ENCODE measurements at places on chromosomes 11 and 22.
A peak's percentile ranks its signal among the peaks of the same experiment; 100 is the strongest.

DNA sequence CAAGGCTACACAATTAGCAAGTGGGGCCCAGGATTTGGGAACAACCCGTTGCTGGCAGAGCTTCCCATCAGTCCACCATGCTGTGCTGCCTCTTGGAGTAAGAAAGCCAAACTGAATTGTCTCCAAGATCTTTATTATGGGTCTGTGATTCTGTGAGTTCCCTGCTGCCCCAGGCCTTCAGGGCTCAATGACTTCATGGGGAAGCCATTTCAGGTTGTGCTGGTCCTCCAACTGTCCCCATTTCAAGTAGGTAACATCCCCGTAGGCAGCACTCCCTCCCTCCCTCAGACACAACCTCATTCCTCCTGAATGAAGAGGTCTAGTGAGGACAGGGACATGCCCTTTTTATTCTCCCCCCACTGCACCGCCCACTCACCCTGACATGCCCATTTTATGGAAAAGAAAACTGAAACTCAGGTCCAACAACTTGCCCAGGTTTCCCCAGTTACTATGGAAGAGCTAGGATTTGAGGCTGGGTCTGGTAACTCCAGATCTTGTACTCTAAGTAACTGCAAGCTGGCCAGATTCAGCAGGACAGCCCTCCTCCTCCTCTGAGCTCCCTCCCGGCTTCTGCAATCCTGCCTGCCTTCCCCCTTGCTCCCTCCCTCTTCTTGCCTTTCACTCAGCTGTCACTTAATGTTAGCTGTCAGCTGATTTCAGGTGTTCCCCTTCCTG is 8.2 kb upstream of the YWHAH start:
- no peak for DNase-seq

GRCh38 chr22:45218976-45219375 is 21.7 kb downstream of the KIAA0930 start:
- no peak for DNase-seq

DNA sequence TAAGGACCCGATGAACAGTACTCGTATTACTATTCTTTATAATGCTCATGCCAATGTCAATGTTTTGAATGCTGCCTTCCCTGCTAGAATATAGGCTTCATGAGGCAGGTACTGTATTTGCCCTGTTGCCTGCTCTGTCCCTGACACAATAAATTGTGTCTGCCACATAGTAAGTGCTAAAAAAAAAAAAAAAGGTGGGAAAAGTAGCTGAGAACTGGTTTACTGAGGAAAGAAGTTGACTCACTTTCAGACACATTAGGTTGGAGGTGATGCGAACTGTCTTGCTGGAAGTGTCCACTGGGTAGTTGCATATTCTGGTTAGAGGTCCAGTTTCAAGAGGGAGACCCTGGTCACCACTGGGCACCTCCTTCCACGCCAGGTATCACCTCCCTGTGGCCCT is 255.9 kb downstream of the KIRREL3 start:
- no peak for DNase-seq

- peak; percentile 3 for DNase-seq
Measured at GRCh38 chr11:30016588-30017363, at the start of gene KCNA4. KCNA4 (minus strand) TSS chr11:30017030; CDS start chr11:30012678, 4,352 bp downstream.

DNA sequence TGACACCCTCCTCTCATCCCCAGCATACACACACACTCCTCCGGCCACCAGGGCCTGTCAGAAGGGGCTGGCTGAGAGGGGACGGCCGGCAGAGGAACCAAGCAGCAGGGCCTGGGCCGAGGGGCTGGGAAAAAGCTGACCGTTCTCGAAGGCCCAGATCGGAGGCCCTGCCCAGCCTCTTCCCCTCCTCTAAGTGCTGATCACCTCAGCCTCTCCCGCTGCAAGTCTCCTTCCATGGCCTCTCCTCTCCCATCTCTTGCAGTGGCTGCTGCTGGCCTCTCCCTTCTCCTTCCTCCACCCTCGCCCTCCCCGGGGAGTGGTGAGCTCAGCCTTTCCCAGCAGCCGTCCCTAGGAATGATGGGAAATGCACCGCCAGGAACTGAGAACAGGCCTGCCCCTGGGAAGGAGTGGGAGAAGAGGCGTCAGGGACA is 39.6 kb downstream of the ARRB1 start:
- peak; percentile 50 for DNase-seq

- no peak for DNase-seq
Measured at GRCh38 chr11:65132238-65132987, 1.9 kb downstream of the SYVN1 start.

- DNase-seq = no peak
Measured at GRCh38 chr11:120054753-120055045, 83.2 kb downstream of the TRIM29 start.

- DNase-seq = no peak
Measured at GRCh38 chr22:35552196-35552842, 11.7 kb downstream of the RASD2 start.

- DNase-seq = no peak
Measured at GRCh38 chr11:116231543-116231942, 541.2 kb downstream of the BUD13 start.

- DNase-seq = no peak
Measured at GRCh38 chr11:132278801-132279574, 908.6 kb downstream of the NTM start.

- no peak for DNase-seq
Measured at GRCh38 chr11:63931876-63932275, 6.9 kb upstream of the NAA40 start.

DNA sequence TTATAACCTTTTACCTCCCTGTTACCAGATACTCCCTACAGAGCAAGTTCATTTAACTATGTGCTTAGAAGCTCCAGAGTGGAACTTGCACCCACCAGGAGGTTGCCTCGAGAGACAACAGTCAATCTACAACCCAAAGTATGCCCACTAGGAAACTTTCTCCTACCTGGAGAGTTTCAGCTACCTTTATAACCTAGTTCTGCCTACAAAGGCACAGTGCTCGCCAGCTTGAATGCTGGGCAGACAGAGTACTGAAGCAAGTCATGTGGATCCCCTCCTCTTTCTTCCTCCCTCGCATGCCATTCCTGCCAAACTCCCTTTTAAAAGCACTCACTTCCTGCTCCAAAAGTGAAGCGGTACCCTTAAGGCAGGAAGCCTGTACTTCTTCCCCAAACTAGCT is 258.9 kb downstream of the SWAP70 start:
- DNase-seq = no peak

DNA sequence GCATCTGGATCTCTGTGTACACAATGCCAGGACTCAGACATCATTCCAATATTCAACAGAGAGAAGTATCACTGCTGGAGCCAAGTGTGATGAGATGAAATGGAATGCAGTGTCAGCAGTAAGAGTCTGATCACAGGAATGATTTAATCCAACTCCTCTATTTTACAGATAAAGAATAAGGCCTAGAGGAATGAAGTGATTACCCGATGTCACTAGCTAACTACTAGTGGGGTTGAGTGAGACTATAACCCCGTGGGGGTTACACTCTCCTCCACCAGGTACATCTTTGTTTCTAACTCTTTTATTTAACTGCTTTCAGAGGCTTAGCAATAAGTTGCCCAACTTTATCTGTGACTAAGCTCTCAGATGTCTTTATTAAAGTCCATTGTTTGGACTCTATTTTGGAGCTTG is 94.2 kb upstream of the FAT3 start:
- DNase-seq = no peak

- DNase-seq = no peak
Measured at GRCh38 chr11:118081241-118081958, 4.5 kb downstream of the TMPRSS4 start.

DNA sequence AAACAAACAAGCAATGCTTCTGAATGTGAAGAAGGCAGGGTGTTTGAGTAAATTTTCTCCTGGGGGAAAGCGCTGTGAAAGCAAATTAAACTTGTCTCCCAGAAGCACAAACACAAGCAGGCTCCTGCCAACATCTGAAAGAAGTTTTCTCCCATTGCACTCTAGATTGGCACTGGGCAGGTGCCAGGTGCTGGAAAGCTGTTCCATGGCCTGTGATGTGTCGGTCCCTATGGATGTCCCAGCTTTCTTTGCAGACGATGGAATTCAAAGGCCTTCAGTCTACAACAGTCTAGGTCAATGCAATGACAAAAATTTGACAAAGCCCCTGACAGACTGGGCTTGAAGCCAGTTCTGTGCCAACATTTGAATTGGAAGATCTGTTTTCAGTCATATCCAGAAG is 246.1 kb upstream of the NARS2 start:
- DNase-seq = no peak

DNA sequence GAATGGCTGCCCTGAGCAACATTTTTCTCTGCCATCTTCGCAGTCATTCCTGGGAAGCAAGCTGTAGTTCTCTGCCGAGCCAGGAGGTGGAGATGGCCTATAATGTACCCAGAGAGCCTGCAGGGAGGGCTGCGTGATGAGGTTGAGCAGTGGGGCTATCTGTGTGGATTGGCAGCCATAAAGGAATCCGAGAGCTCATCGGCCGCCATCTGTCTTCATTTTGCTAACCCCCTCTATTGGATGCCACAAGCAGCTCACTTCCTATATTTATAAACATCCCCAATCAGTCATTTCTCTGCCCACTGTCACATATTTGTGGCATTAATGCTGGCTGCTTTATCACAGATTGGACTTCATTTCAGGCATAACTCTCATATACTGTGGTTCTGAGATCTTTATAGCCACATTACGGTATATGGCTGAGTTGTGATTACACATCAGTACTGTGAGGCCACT is 209.5 kb downstream of the NTM start:
- DNase-seq = no peak

GRCh38 chr11:73308003-73308960 is at the start of gene ARHGEF17:
ARHGEF17 (plus strand) TSS chr11:73308276; CDS start chr11:73308639, 363 bp downstream.
- peak; percentile 75 for DNase-seq

- no peak for DNase-seq
Measured at GRCh38 chr11:38460429-38460828, 1862.4 kb upstream of the RAG2 start.

- no peak for DNase-seq
Measured at GRCh38 chr11:128503245-128503991, 83.9 kb downstream of the ETS1 start.

All from large intestine (tissue), 12 donors.